ENCODE measurements at places on chromosomes 11 and 22. TPM values are rescaled to one million over a fixed set of nuclear protein-coding genes. Genes with fewer than 3 reads are reported as not detected.

The PTPN5 gene
- total RNA-seq = not detected

DNA sequence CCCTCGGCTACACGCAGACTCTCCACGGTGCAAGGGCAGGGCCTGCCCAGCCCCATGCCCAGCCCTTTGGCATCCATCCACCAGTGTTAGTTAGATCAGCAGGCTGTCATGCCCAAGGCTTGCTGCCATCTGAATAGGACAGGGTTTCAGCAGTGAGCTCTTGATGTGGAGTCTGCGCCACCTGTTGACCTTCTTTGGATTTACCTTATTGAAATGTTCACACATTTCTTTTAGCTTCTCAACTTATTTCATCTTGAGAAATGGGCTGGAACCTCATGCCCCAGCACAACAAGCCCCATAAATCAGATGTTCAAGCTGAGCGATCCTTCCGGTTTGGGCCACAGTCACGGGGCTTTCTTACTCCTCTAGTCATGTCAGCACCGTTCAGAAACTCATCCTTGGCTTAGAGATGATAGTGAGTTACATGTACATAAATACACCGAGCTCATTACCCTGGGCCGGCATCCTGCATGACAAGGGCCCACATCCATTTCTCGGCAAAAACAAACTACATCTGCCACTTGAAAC lies 61.7 kb downstream of the PARVB start:
- no peaks in the 10 kb centered on the region for H3K36me3 ChIP-seq
- H3K27me3 ChIP-seq = no peaks in the 10 kb centered on the region
- DNase-seq = peak; percentile 15
- no peak overlapping the region for H3K4me3 ChIP-seq

DNA sequence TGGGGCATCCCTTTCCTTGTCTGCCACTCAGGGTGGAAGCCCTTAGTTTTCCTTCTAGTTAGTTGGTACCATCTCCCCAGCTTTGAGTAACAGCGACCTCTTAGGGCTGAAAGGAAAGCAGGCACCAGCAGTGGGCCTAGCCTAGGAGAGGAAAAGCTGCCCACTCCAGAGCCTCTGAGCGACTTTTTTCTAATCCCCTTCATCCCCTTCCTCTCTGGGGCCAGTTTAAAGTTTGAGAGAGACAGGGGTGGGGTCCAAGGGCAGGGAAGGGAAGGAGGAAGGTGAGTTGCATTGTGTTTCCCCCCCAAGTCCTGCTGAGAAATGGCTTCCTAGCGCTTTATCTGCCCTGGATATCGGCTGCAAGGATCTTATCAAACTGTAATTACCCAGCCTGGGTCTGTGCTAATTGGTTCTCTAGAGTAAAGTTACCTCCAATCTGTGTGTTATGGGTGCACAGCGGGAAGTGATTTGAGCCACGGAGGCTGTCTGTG lies 573.9 kb upstream of the CADM1 start:
- no peak overlapping the region for H3K27ac ChIP-seq
- no peaks in the 10 kb centered on the region for H3K36me3 ChIP-seq
- no peak for DNase-seq
- no peak overlapping the region for H3K4me3 ChIP-seq

GRCh38 chr11:64443001-64443400 lies 84.0 kb downstream of the RPS6KA4 start:
- H3K27me3 ChIP-seq = peaks cover 18% of the 10 kb centered on the region
- H3K36me3 ChIP-seq = no peaks in the 10 kb centered on the region
- no peaks in the 10 kb centered on the region for H3K4me1 ChIP-seq
- no peak overlapping the region for H3K4me3 ChIP-seq
- no peak overlapping the region for H3K27ac ChIP-seq

- H3K27ac ChIP-seq = no peak overlapping the region
- no peak for DNase-seq
- no peak overlapping the region for H3K4me3 ChIP-seq
- H3K36me3 ChIP-seq = no peaks in the 10 kb centered on the region
- H3K27me3 ChIP-seq = no peaks in the 10 kb centered on the region
Observed at GRCh38 chr11:65774525-65775306, 6.1 kb downstream of the AP5B1 start.

- H3K36me3 ChIP-seq = no peaks in the 10 kb centered on the region
- peaks cover 30% of the 10 kb centered on the region for H3K4me1 ChIP-seq
- DNase-seq = no peak
- no peak overlapping the region for H3K27ac ChIP-seq
Observed at GRCh38 chr11:88344869-88345268, 7.3 kb upstream of the CTSC start.

DNA sequence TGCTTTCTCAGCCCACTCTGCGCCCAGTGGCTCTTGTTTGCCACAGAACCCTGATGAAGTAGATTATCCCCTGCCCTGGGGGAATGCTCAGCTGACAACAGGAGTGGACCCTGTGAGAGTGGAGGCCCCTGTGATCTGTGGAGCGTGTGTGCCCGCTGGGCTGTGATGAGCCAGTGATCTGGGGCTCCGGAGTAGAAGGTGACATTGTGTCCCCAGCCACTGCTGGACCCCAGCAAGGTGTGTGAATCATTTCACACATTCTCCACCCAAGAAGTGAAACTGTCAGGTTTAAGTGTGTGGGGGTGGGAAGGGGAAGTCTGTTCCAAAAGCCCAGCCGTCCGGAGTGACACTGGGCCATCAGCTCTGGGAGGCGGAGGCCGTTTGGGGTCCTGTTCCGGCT lies 33.1 kb upstream of the GRAMD4 start:
- H3K4me1 ChIP-seq = peaks cover 29% of the 10 kb centered on the region
- no peaks in the 10 kb centered on the region for H3K27me3 ChIP-seq
- peak overlapping the region; percentile 56 for H3K4me3 ChIP-seq
- H3K27ac ChIP-seq = no peak overlapping the region

DNA sequence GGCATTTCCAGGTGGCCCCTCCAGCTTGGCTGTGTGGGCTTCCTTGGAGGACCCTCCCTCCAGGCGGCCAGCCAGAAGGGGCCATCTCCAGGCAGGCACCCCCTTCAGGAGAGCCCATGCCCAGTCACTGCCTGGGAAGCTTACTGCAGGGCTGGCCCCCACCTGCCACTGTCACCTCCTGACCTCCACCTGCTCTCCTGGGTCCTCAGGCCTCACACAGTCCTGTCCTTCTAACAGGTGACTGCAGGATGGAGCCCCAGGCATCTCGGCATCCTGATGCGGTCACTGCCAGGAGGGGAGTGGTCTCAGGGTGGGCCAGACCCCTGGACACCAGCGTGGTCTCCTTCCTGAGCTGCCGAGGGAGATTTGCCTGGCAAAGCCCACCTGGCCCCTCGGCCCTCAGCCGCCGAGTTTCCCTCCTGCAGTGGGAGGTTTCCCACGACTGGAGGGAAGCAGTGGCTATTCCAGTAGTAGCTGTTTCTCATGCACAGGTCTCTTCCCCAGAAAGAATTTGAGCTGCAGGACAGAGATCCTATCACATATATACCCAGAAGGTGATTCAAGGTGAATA lies 13.0 kb downstream of the TBX1 start:
- no peak overlapping the region for H3K4me3 ChIP-seq
- no peak overlapping the region for H3K27ac ChIP-seq
- no peaks in the 10 kb centered on the region for H3K4me1 ChIP-seq
- peaks cover 56% of the 10 kb centered on the region for H3K27me3 ChIP-seq
- no peak for DNase-seq

The CELF1 gene
- 149 TPM for total RNA-seq

DNA sequence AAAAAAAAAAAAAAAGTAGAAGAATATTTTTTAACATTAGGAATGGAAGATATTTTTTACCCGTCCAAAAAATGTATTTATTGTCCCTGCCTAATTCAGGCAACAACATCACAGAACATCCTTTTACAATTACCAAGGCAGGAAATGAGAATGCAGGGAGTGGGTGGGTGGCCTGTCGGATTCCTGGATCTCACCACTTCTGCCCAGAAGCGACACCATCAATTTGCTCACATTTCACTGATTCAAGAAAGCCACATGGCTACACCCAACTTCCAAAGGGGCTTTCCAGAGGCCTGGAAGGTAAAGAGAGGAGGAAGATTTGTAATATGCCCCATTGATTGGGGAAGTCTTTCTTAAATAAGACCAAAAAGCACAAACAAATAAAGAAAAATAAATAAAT lies 93.8 kb upstream of the CLPB start:
- no peaks in the 10 kb centered on the region for H3K36me3 ChIP-seq
- peaks cover 5% of the 10 kb centered on the region for H3K4me1 ChIP-seq
- H3K4me3 ChIP-seq = no peak overlapping the region
- H3K27me3 ChIP-seq = peaks cover 10% of the 10 kb centered on the region
- DNase-seq = no peak

GRCh38 chr11:44610186-44610955 lies 44.9 kb downstream of the CD82 start:
- H3K27ac ChIP-seq = peak overlapping the region; percentile 28
- H3K4me1 ChIP-seq = peaks cover 92% of the 10 kb centered on the region
- H3K36me3 ChIP-seq = peaks cover 5% of the 10 kb centered on the region
- no peak overlapping the region for H3K4me3 ChIP-seq

GRCh38 chr22:38484244-38484643 lies 16.3 kb downstream of the KDELR3 start:
- H3K27ac ChIP-seq = peak overlapping the region; percentile 79
- no peak for DNase-seq
- no peaks in the 10 kb centered on the region for H3K27me3 ChIP-seq
- H3K36me3 ChIP-seq = peaks cover 12% of the 10 kb centered on the region
- no peak overlapping the region for H3K4me3 ChIP-seq
- peaks cover 50% of the 10 kb centered on the region for H3K4me1 ChIP-seq

- no peak overlapping the region for H3K27ac ChIP-seq
- DNase-seq = no peak
- peaks cover 5% of the 10 kb centered on the region for H3K4me1 ChIP-seq
- no peak overlapping the region for H3K4me3 ChIP-seq
Observed at GRCh38 chr11:109153836-109154235, 268.2 kb upstream of the C11orf87 start.

DNA sequence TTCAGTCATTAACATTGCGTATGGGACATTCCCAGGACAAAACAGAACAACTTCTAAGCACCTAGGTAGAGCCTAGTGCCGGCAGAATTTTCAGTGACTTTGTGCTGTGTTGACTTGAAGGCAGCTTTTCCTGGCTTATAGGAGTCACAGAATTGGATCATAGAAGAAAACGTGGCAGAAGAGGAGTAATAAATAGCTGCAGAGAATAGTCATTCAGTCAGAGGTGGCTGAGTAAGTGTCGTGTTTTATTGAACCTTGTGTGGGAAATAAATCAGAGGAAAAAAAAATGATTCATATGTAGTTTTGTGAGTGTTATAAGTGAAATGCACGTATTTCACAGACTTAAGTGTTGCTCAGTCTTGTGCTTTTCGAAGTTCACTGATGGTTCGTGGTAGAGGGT lies 2.1 kb downstream of the BARX2 start:
- no peak for DNase-seq
- H3K4me1 ChIP-seq = peaks cover 22% of the 10 kb centered on the region
- no peaks in the 10 kb centered on the region for H3K36me3 ChIP-seq
- no peak overlapping the region for H3K27ac ChIP-seq

GRCh38 chr11:107750313-107750712 lies 38.5 kb upstream of the SLN start:
- no peak overlapping the region for H3K27ac ChIP-seq
- H3K27me3 ChIP-seq = peaks cover 27% of the 10 kb centered on the region
- no peaks in the 10 kb centered on the region for H3K4me1 ChIP-seq
- DNase-seq = no peak

GRCh38 chr11:106409222-106409621 lies 331.8 kb downstream of the AASDHPPT start:
- H3K4me3 ChIP-seq = no peak overlapping the region
- no peak for DNase-seq
- H3K4me1 ChIP-seq = no peaks in the 10 kb centered on the region
- H3K27me3 ChIP-seq = no peaks in the 10 kb centered on the region
- no peak overlapping the region for H3K27ac ChIP-seq

The MUC5AC gene
- total RNA-seq = not detected

- H3K36me3 ChIP-seq = no peaks in the 10 kb centered on the region
- H3K27me3 ChIP-seq = no peaks in the 10 kb centered on the region
- H3K4me3 ChIP-seq = no peak overlapping the region
- H3K27ac ChIP-seq = no peak overlapping the region
Observed at GRCh38 chr11:69658626-69659450, 16.3 kb downstream of the LTO1 start.

The OR8A1 gene
- not detected for total RNA-seq

The PRODH gene
- total RNA-seq = 1.1 TPM

GRCh38 chr22:39926753-39927152 lies 25.9 kb downstream of the GRAP2 start:
- peak overlapping the region; percentile 91 for H3K27ac ChIP-seq
- no peaks in the 10 kb centered on the region for H3K27me3 ChIP-seq
- peaks cover 48% of the 10 kb centered on the region for H3K4me1 ChIP-seq
- DNase-seq = no peak

GRCh38 chr22:36285017-36285416 lies 32.1 kb downstream of the APOL1 start:
- no peaks in the 10 kb centered on the region for H3K27me3 ChIP-seq
- H3K27ac ChIP-seq = peak overlapping the region; percentile 73
- H3K4me3 ChIP-seq = no peak overlapping the region
- DNase-seq = no peak
- H3K36me3 ChIP-seq = peaks cover 43% of the 10 kb centered on the region
- peaks cover 6% of the 10 kb centered on the region for H3K4me1 ChIP-seq

DNA sequence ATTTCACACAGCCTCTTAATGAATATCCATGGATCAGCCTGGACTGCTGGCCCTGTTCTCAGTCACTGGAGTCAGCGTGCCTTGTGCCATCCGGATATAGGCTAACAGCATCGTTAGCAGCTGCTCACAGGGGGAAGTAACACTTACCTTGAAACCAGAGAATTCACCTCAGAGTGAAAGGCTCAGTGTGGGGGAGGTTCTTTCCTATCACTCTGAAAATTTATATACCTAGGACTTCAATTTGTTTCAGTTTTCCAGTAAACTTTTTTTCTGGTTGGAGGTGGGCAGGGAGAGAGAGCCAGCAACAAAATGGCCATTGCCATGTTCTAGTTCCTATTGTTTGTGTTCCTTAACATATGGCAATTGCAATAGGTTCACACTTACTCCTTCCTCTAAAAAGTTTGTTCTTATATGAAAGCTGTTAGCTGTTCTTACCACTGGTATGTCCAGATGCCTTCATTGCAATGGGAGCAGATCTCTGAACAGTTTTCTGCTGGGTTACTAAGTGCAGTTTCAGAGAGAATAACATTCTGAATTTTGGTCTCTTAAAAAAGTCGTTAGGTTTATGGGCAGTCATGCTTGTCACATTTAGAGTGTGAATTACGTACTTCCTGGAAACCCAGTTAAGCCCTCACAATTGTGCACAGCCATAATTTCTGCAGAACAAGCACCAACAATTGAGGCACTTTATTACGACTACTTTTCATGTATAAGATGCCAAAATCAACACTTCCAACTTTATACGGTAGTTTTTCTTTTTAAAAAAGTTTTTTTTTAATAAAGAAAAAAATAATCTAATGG lies 247.6 kb downstream of the CADM1 start:
- H3K4me3 ChIP-seq = peak overlapping the region; percentile 25
- no peaks in the 10 kb centered on the region for H3K36me3 ChIP-seq
- no peak for DNase-seq
- peaks cover 11% of the 10 kb centered on the region for H3K27me3 ChIP-seq

Measured in activated T-cell treated with anti-CD3 and anti-CD28 coated beads, Interleukin-2, amount 50 U/mL, for 72 hours (primary cell).